ENCODE measurements at places on chromosomes 12 and 14.

GRCh38 chr12:1807087-1807860 is 13.1 kb upstream of the LRTM2 start:
- DNase-seq, result no peak

- no peak for DNase-seq
These were observed 34.7 kb downstream of the BCL11B start for GRCh38 chr14:99237288-99237687.

GRCh38 chr12:54725233-54725843 is 77.2 kb upstream of the DCD start:
- DNase-seq, result peak; percentile 12

DNA sequence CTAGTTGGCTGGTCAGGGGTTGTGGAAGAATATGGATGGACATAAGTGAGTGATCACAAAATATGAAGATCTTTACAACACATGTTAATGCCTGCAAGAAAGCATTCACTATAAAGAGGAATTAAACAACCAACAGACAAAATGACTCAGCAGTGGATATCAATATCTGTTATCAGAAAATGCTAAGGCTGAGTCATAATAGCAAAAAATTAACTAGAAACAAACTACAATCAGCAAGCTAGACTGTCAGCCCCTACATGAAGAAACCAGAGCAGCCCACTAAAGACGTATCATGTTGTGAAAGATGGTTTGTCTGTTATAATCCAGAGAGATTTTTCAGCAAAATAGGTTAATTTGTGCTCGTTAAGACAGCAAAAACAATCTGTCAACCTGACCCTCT is 472.9 kb downstream of the NELL2 start:
- DNase-seq, result no peak

DNA sequence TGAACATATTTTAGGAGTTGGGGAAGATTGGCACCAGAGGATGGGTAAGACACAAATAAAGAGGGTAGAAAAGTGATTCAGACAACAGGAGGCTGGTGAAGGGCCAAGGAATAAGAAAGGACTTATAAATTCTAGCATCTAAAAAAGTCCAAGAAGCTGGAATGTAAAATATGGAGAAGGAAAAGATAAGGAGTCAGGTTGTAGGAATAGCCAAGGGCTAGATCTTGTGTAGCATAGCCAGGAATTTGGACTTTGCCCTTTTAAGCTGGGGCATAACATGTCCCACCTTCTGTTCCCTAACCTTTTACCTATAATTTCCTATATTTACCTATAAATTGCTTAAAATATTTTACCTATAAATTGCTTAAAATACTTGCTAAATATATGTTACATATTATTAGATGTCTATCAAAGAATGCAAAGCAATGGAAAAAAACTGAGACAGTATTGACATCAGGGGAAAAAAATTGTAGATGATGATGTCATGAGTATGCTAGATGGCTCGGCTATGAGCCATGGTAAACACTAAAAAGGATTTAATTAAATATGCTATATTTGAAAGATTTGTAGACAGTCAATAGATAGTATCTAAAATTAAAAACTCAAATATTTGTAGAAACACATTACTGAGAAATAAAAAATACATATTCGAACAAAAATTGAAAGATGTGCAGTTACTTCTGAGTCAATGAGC is 99.7 kb upstream of the PLEKHG7 start:
- DNase-seq, result no peak

DNA sequence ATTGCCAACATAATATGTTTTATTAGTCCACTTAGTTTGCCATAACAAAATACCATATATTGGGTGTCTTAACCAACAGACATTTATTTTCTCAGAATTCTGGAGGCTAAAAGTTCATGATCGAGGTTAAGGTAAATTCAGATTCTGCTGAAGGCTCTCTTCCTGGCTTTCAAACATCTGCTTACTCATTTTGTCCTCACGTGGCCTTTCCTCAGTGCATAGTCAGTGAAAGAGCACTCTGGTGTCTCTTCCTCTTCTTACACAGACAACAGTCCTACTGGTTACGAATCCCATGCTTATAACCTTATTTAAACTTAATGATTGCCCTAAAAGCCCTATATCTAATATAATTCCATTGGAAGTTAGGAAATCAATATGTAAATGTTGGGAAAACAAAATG is 479.7 kb downstream of the FSCB start:
- no peak for DNase-seq

DNA sequence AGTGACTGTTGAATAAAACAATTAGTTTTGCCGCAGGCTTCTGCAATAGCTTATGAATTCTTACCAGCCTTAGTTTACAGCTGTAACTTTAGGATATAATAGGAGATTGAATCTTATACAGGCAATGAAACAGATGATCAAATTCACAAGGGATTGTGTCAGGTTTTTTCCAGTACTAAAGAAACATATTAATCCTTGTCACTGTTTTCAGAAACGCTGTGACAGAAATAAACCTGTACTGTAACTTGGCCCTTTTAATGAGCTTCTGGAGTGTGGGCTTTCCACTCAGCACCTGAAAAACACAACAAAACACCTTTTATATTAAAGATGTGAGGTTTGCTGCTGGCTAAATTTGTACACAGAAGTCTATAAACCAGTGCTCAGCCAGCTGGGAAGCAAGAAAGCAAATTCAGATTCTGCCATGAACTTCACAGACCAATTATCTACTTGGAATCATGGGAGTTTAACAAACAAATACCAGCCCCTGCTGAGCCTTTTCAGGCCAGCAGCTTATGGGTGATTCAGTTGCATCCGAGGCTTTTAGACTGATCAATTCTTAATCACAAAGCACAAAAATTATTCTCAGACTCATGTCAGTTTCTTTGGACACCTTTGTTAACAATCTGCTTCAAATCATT is 109.5 kb downstream of the FOXG1 start:
- DNase-seq, result peak; percentile 86

DNA sequence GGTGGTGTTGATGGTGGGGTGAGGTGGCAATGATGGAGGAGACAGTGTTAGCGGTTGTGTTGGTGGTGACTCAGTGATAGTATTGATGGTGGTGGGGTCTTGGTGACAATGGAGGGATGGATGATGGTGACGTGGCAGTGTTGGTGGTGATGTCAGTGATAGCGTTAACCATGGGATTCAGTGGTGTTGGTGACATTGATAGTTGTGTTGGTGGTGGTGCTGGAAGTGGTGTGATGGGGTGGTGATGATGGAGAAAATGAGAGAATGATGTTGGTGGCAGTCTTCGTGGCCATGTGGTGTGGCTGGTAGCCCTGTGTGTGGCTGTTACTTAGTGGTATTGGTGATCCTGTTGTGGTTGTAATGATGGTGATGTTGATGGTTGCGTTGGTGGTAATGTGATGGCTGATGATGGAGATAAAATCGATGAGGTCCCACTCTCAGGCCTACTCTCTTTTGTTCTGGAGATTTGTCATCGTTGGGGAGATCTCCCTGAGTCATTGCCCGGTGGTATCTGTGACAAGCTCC is 2.6 kb downstream of the DTX1 start:
- DNase-seq, result no peak

- DNase-seq, result no peak
These were observed 213.4 kb downstream of the EGLN3 start for GRCh38 chr14:33737446-33737845.

DNA sequence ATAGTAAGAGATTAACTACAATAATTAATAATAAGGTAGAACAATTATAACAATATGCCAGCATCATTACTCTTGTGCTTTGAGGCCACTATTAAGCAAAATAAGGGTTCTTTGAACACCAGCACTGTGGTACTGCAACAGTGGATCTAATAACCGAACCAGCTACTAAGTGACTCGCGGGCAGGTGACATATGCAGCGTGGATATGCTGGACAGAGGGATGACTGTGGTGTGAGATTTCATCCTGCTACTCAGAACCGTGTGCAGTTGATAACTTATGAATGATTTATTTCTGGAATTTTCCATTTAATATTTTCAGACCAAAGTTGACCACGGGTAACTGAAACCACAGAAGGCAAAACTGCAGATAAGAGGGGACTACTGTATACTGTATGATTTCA is 34.4 kb downstream of the BMAL2 start:
- no peak for DNase-seq

GRCh38 chr12:49330631-49331379 is 6.2 kb downstream of the C1QL4 start:
- no peak for DNase-seq

DNA sequence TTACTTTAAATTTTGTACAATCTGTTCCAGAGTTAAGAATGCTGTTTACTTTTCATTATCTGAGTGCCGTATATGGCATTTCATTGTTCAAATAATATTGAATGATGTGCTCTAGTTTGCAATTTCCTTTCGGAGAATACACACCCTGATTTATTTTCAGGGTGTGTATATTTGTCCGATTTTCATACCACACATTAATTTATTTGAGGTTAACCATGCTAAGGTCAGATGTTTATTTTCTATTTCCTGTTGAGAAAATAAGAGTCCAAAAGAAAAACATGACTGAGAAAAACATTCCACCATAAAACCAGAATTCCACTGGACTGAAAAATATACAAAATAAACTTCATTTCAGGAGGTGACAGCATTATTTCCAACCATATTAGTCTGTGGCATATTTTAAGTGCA is 64.2 kb upstream of the OVCH1 start:
- DNase-seq, result no peak

DNA sequence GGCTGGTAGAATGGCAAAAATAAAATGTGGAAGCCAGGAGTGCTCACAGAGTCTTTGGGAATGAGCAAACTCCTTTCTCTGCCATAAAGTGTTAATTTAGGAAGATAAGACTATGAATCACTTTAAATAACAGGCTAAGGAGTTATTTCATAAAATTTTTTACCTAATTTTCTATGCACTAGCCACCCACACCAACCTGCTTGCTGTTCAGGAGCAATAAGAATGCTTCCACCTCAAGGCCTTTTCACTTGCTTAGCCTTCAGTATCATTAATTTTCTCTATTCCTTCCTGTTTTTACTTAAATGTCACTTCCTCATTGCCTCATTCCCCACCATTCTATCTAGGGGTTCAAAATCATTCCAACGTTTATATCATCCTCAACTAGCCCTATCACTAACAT is 326.8 kb downstream of the CCER1 start:
- DNase-seq, result no peak

DNA sequence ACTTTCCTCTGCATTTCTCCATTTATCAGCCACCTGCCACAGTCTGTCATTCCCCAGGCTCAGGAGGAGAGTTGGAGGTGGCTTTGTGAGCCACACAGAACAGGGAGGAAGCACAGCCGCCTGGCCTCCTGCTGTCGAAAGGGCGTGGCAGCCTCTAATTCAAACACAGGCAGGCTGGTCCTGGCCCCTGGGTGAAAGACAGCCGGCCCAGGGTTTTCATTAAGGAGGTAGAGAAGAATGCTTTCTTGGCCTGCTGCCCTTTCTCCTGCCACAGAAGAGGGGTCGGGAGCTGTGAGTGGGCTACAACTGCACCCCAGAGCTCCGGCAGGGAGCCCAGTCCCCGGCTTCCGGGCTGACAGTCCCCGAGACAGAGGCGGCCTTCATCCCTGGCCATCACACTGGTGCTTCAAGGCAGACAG is 108.6 kb upstream of the FZD10 start:
- DNase-seq, result peak; percentile 45

DNA sequence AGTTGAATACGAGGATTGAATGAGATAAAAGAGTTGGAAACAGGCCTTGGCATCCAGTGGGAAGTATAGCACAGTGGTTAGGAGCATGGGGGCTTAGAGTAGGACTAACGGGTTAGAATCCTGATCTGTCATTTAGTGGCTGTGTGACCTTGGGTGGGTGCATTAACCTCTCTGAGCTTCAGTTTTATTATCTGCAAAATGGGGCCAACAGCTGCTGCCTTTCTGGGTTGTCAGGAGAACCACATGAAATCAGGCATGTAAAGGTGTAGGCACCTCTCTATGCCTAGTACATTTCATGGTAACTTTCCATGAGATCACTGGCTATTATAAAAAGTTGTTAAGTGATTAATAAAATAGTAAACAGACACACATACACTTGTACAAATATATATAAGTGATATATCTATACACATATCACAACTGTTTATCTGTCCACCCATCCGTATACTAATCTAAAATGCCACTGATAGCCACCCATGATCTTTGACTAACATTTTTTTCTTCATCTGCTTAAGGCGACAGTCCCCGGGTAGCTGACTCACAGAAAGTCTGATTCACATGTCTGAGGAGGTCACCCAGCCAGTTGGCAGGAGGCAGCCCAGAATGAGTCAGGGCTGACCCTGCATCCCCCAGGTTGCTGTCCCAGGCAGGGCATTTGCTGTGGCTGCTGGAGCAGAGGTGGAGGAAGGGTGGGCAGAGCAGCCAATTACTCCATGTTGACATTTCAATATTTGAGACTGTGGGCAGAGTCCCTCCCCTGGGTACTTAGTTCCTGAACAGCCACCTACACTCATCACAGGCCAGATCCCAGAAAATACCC is 125.6 kb upstream of the NOS1 start:
- no peak for DNase-seq

GRCh38 chr12:26937443-26937862 is 328 bp downstream of the INTS13 start:
- DNase-seq, result no peak

DNA sequence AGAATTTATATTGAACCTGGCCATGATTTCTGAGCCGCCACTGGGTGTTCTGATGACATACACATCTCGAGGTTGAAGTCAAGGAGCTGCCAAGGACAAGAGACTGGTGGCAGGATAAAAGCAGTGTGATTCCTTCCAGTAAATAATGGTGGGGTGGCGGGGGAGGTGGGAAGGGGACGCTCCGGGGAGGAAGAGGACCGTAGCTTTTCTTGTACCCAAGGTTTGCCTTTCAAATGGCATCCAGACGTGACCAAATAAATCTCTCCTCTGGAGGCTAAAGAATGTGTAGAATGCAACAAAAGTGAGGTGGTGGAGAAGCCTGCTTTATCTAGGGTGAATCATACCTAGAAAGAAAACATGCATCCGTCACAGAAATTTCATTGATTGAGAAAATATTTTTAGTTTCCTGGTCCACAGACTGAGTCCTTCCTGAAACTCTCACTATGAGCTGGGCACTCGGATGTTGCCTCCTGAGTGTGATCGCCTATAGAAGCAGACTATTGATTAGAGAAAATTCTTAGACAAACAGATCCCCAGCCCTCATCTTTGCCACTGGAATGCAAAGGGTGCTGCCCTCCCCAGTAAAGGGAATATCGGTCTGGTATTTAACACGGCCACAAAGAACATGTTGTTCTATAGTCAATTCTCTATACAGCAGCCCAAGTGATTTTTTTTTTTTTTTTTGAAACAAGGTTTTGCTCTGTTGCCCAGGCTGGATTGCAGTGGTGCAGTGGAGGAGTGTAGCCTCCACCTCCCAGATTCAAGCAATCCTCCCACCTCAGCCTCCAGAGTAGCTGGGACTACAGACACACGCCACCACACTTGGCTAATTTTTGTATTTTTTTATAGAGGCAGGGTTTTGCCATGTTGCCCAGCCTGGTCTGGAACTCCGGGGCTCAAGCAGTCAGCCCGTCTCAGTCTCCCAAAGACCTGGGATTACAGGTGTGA is 112.1 kb downstream of the DPF3 start:
- DNase-seq, result no peak

- no peak for DNase-seq
These were observed 62.1 kb downstream of the ADGRD1 start for GRCh38 chr12:131015581-131016337.

GRCh38 chr12:38587594-38587993 is 271.0 kb downstream of the ALG10B start:
- DNase-seq, result no peak

- no peak for DNase-seq
These were observed 58.8 kb downstream of the GALC start for GRCh38 chr14:87934185-87934584.

All from NCI-H1105 treated with DMSO at 0.1 percent for 48 hours (cell line).